ENCODE measurements at places on chromosomes 16 and 17.
A peak's percentile ranks its signal among the peaks of the same experiment; 100 is the strongest.

- no peak overlapping the region for H3K27ac ChIP-seq
- no peak for DNase-seq
- no peaks in the 10 kb centered on the region for H3K36me3 ChIP-seq
- no peaks in the 10 kb centered on the region for H3K27me3 ChIP-seq
- no peak overlapping the region for H3K4me3 ChIP-seq
- no peaks in the 10 kb centered on the region for H3K4me1 ChIP-seq
These were observed 23.9 kb upstream of the NLK start for GRCh38 chr17:28018439-28019070.

- no peaks in the 10 kb centered on the region for H3K27me3 ChIP-seq
- no peak for DNase-seq
- H3K27ac ChIP-seq = peak overlapping the region; percentile 76
- peaks cover 23% of the 10 kb centered on the region for H3K4me1 ChIP-seq
These were observed 541 bp downstream of the ACACA start for GRCh38 chr17:37405955-37406634.

- H3K27ac ChIP-seq = no peak overlapping the region
- H3K4me1 ChIP-seq = no peaks in the 10 kb centered on the region
- no peaks in the 10 kb centered on the region for H3K36me3 ChIP-seq
- no peak for DNase-seq
- H3K27me3 ChIP-seq = no peaks in the 10 kb centered on the region
These were observed 54.7 kb downstream of the HS3ST2 start for GRCh38 chr16:22868593-22869224.

- peak overlapping the region; percentile 89 for H3K27ac ChIP-seq
- H3K27me3 ChIP-seq = no peaks in the 10 kb centered on the region
- no peak overlapping the region for H3K4me3 ChIP-seq
- no peaks in the 10 kb centered on the region for H3K36me3 ChIP-seq
These were observed 1.8 kb downstream of the SLC12A4 start for GRCh38 chr16:67966549-67967182.

Data from body of pancreas (tissue), 4 donors.